ENCODE measurements at places on chromosomes 7 and 10.

- DNase-seq, result no peak
Measured at GRCh38 chr7:100079024-100079560, 2.4 kb downstream of the ZNF3 start.

DNA sequence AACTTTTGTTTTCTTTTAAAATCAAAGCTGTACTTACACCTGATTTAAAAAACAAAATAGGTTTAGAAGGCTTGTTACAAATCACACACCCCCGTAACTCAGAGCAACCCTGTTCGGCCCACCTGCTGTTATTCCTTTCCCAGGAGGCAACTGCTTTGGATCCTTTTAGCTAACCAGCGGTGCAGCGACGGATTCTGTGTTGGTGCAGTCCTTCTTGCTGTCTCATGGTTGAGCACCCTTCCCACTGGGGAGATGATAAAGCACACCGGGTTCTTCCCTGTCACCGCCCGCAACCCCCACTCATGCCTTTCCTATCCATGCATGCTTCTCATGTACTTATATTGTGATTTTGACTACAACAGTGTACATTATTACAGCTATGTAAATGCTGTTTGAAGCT lies 24.8 kb upstream of the MKI67 start:
- no peak for DNase-seq

GRCh38 chr10:28280652-28281051 lies 22.2 kb downstream of the MPP7 start:
- no peak for DNase-seq

- DNase-seq, result no peak
Measured at GRCh38 chr7:27031289-27032172, 64.3 kb downstream of the HOXA1 start.

- DNase-seq, result no peak
Measured at GRCh38 chr10:99328579-99329303, 415 bp upstream of the CNNM1 start.

DNA sequence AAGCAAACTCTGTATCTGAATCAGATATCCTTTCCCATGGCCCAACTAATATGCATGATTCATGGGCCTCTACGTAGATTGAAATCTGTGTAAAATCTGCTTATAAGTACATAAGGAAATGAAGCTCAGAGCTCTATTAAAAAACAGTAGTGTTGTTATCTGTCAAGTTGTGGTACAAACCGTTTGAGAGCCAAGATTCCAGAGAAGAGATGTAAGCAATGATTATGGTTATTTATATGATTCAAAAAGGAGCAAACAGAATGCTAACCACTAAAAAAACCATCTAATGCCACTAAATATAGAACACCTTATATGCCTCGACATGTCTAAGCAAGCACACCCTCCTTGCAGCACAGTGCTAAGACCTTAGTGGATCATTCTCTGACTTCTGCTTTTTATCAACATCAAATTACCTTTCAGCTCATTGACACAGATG lies 26.6 kb downstream of the RPP38 start:
- no peak for DNase-seq

- no peak for DNase-seq
Measured at GRCh38 chr7:3041986-3042675, 1.5 kb downstream of the CARD11 start.

- no peak for DNase-seq
Measured at GRCh38 chr10:97320480-97321031, 1.5 kb downstream of the FRAT1 start.

DNA sequence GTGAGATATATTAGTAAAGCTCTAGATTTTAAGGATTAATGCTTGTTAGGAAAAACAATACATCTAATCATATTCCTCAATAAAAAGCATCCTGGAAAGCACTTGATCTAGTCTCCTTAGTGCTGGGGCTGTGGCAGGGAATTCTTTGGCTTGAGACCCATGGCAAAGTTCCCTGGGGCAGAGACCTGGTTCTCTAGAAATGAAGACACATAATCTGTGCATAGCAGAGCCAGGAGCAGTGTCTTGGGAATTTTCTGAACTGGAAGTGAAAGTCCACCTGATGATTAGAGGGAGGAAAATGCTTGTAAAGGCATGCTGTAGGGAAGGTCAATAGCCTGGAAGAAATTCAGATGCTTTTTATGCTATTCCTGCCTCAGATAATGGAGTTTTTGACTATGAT lies 247.4 kb downstream of the CDK14 start:
- no peak for DNase-seq

DNA sequence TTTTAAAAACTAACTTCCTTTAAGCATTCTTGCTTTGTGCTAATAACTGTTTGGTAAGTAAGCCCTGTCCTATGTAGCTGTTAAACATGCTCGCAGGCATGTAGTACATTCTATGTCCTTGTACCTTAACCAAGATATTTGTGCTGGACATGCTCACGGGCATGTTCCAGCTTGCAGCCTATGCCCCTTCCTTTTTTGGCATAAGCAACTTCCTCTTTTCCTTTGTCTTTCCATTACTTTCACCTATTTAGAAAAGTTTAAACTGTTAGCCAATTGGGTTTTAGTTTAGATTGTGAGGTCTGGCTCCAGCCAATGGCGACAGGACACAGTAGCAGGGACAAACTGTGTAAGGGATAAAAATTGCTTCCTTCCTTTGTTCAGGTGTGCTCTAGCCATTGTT lies 14.4 kb upstream of the APBB1IP start:
- no peak for DNase-seq

DNA sequence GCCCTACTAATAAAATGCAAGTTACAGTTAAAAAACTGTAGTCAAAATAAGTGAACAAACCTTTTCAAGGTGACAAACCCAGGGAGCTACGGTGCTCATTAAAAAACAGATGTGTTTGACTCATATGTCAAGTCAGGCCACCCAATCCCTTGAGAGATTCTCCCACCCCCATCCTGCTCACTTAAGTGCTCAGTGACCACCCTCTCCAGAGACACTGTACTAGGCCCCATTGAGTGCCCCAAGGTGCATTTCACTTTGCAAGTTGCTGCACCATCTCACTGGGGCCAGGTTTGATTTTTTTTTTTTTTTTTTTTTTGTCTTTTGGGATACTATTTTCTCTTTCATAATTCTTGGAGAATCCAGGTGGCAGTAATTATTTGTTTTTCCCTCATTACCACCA lies 1.9 kb downstream of the ERV3-1 start:
- DNase-seq, result no peak

GRCh38 chr10:119253433-119254174 lies 46.2 kb downstream of the GRK5 start:
- no peak for DNase-seq

DNA sequence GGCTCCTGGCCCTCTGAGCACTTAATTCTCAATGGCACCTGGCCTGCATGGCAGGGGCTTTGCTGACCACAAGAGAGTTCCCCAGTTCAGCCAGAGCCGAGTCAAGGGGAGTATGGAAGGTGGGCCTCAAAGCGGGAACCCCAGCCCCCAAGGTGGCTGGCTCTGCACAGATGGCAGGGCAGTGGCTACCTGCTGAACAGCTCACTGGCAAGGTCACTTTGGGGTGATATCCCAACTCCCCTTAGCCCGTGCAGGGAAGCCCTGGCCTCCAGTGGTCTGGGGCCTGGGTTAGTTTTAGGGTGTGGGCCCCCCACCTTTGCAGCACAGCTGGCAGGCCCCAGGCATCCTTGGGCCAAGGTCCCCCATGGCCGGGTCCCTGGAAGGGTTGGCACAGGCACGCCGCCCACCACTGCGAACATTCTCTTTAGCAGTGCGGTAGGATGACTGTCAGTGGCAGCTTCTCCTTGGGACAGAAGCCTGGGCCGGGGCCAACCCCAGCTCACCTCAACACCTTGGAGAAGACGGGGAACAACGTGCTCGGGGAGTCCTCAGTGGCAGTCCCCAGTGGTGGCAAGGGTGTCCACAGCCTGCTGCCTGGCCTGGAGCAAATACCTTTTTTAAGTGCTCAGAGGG lies 36.8 kb downstream of the PPIF start:
- DNase-seq, result peak; percentile 12

GRCh38 chr7:2082139-2082998 lies 150.4 kb downstream of the MAD1L1 start:
- DNase-seq, result no peak
